ENCODE measurements at places on chromosomes 1 and 21.

DNA sequence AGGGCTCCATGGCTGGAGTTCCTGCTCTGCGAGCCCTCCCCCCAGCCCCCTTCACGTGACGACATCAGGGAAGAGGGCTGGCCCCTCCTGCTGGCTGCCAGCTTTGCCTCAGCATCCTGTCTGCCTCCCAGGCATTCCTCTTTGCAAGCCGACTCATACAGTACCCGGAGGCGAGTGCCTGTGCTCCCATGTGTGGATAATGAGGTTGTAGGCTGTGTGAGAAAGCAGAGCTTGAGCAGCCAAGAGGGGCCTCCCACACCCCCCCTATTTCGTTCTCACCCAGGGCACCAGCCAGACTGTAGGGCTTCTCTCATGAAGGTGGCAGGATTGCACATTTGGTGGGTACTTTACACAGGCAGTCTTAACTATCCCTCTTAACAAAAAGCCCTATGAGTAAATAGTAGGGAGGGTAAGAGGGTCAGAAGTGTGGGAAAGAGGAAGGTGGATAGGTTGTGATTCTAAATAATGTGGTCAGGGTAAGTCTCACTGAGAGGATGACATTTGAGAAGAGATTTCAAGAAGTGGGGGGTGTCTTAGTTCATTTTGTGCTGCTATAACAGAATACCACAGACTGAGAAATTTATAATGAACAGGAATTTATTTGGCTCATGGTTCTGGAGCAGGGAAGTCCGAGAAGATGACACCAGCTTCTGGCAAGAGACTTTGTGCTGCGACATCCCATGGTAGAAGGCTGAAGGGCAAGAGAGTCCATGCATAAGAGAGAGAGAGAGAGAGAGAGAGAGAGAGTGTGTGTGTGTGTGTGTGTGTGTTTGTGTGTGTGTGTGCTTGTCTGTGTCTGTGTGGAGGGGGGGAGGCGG is 113.5 kb downstream of the OMA1 start:
- no peak for DNase-seq

- no peak for DNase-seq
Observed at GRCh38 chr21:41578716-41579115, 70.8 kb upstream of the TMPRSS2 start.

GRCh38 chr21:35770101-35770945 is 290.0 kb downstream of the SETD4 start:
- no peak for DNase-seq

- no peak for DNase-seq
Observed at GRCh38 chr1:26340047-26340481, 13.9 kb downstream of the CRYBG2 start.

GRCh38 chr1:165828669-165829329 is 1.4 kb downstream of the UCK2 start:
- no peak for DNase-seq

GRCh38 chr1:6685381-6685780 is 16.2 kb downstream of the DNAJC11 start:
- no peak for DNase-seq

- no peak for DNase-seq
Observed at GRCh38 chr1:52186449-52186848, 44.6 kb downstream of the ZFYVE9 start.

DNA sequence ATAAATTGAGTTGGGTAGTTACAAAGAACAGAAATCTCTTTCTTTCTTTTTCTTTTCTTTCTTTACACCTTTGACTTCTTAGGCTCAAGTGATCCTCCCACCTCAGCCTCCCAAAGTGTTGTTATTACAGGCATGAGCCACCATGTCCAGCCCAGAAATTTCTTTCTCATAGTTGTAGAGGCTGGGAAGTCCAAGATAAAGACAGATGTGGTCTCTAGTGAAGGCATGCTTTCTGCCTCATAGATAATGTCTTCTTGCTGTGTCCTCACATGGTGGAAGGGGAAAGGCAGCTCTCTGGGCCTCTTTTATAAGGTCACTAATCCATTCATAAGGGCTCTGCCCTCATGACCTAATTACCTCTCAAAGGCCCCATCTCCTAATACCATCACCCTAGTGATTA is 64.0 kb upstream of the DNAJC6 start:
- DNase-seq, result no peak

- no peak for DNase-seq
Observed at GRCh38 chr1:116382857-116383483, 9.9 kb downstream of the ATP1A1 start.

DNA sequence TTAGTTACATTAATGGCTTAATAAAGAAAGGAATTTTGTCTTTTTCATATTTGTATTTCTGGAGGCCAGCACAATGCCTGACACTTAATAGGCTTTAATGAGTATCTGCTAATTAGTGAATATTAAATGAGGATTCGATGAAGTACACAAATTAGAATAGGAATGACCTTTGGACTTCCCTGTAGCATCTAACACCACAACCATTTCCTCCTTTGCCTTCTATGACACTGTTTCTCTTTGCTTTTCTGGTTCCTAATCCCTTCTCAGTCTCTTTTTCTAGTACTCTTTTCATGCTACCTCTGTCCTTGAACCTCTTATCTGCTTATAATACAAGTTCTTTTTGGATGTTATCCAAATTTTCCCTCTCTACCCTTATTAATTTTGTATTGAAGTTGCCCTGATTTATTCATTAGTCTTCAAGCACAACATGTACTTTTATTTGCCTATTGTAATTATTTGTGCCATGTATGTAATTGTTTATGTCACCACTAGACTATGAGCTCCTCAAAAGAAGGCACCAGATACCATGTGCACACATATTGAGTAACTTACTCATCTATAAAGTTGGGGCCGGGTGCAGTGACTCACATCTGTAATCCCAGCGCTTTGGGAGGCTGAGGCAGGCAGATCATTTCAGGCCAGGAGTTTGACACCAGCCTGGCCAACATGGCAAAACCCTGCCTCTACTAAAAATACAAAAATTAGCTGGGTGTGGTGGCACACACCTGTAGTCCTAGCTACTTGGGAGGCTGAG is 23.8 kb downstream of the RPS27 start:
- DNase-seq, result no peak

- no peak for DNase-seq
Observed at GRCh38 chr1:84048820-84049219, 49.9 kb upstream of the TTLL7 start.

DNA sequence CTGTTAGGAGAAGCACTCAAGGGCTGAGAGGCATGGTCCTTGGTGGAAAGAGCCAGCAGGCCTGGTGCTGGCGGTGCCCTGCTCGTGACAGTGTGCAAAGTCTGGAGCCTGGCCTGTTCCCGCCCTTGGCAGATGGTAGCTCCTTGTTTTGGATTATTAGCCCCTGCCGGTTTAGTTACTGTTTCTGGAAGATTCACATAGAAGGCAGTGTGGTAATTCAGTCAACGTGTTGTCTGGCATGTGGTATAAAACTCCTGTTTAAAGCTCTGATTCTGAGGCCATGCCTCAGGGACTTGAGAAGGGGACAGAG is 6.8 kb downstream of the PKNOX1 start:
- DNase-seq, result no peak

- no peak for DNase-seq
Observed at GRCh38 chr1:28761189-28761588, 24.4 kb downstream of the YTHDF2 start.

DNA sequence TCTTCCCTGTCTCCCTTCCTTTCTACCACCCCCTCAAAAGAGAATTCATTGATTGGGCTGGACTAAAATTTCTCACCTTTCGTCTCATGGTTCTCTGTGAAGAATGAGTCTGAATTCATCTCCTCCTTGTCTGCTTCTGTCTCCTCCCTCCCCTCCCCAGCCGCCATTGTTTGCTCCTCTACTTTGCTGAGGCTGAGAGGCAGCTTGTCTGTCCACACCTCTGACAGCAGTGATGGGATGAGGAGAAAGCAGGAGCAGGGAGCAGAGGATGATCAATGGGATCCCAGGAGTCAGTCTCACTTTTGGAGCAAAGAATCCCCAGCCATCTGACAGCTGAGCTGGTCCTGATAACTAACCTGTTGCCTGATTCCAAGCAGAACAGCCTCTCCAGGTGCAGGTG is 2.5 kb downstream of the ILDR2 start:
- no peak for DNase-seq

- no peak for DNase-seq
Observed at GRCh38 chr1:224894915-224895314, 34.6 kb upstream of the DNAH14 start.

Measured in NCI-H1436 treated with DMSO at 0.1 percent for 48 hours (cell line).